Activated CD4-positive, alpha-beta T cell treated with anti-CD3 and anti-CD28 coated beads, Interleukin-2, amount 10 ng/mL, durations not matched to agents 7 days and 5 days (primary cell): ENCODE measurements at places on chromosomes 3 and 15. TPM values are rescaled to one million over a fixed set of nuclear protein-coding genes. Genes with fewer than 3 reads are reported as not detected.

DNA sequence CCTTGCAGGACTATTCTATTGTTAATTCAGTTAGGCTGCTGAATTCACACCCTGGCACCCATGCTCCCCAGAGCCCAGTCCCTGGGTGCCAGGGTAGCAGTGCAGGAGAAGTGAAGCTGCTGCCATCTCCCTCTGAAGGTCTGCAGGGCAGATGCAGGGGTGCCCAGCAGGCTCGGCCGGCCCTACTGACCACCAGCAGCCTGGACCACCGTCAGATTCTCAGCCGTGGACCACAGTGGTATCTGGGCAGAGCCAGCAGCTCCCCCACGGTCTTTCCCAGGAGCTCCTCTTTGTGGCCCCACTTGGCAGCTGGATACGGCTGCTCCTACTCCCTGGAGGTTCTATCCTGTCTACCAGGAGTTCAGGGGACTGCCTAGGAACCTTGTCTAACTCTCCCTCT lies 46.8 kb downstream of the ALDH1L1 start:
- no peak overlapping the region for H3K4me3 ChIP-seq
- no peaks in the 10 kb centered on the region for H3K36me3 ChIP-seq
- H3K27ac ChIP-seq = no peak overlapping the region
- peaks cover 3% of the 10 kb centered on the region for H3K27me3 ChIP-seq

DNA sequence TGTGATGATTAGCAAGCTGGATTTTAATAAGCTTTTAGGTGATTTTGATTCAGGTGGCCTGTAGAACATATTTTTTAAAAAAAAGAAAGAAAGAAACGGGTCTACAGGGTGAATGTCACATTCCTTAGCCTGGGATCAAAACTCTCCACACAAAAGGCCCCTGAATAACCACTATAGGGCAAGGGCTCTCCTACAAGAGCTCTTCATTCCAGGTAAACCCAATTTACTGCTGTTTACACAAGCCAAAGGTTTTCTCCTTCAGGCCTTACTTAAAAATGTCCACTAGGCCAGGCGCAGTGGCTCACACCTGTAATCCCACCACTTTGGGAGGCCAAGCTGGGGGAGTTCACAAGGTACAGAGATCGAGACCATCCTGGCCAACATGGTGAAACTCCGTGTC lies 8.3 kb downstream of the MSL2 start:
- no peak overlapping the region for H3K4me3 ChIP-seq
- DNase-seq = no peak
- peaks cover 78% of the 10 kb centered on the region for H3K4me1 ChIP-seq
- peaks cover 41% of the 10 kb centered on the region for H3K36me3 ChIP-seq

GRCh38 chr3:190401963-190402362 lies 14.0 kb downstream of the CLDN16 start:
- no peaks in the 10 kb centered on the region for H3K4me1 ChIP-seq
- no peak for DNase-seq
- H3K27me3 ChIP-seq = no peaks in the 10 kb centered on the region
- no peaks in the 10 kb centered on the region for H3K36me3 ChIP-seq
- no peak overlapping the region for H3K4me3 ChIP-seq

- peaks cover 2% of the 10 kb centered on the region for H3K36me3 ChIP-seq
- peaks cover 16% of the 10 kb centered on the region for H3K4me1 ChIP-seq
- H3K27me3 ChIP-seq = peaks cover 30% of the 10 kb centered on the region
- no peak for DNase-seq
- peak overlapping the region; percentile 79 for H3K4me3 ChIP-seq
Measured at GRCh38 chr15:82043796-82044372, 1.9 kb downstream of the MEX3B start.

GRCh38 chr3:115676336-115676735 lies 53.0 kb downstream of the GAP43 start:
- no peak overlapping the region for H3K4me3 ChIP-seq
- no peak for DNase-seq
- peaks cover 2% of the 10 kb centered on the region for H3K4me1 ChIP-seq
- H3K27ac ChIP-seq = no peak overlapping the region

DNA sequence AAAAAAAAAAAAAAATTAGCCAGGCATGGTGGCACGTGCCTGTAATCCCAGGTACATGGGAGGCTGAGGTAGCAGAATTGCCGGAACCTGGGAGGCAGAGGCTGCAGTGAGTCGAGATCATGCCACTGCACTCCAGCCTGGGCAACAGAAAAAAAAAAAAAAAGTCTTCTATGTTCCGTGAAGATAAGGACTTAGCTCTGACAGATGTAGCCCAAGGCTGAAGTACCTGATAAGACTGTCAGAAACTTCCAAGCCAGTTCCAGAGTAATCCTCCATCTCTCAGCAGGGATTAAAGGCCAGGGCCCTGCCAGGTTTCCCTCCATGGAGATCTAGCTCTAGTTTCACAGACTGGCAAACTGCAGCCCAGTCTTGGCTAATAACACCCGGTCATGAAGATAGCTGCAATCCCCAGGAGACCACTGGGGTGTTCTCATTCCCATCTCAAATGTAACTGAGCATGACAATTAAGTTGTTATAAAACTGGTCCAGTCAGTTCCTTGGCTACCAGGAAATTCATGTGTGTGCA lies 8.5 kb downstream of the CDCP1 start:
- H3K27ac ChIP-seq = no peak overlapping the region
- H3K27me3 ChIP-seq = peaks cover 6% of the 10 kb centered on the region
- H3K36me3 ChIP-seq = peaks cover 19% of the 10 kb centered on the region
- H3K4me3 ChIP-seq = no peak overlapping the region
- no peak for DNase-seq
- peaks cover 17% of the 10 kb centered on the region for H3K4me1 ChIP-seq

DNA sequence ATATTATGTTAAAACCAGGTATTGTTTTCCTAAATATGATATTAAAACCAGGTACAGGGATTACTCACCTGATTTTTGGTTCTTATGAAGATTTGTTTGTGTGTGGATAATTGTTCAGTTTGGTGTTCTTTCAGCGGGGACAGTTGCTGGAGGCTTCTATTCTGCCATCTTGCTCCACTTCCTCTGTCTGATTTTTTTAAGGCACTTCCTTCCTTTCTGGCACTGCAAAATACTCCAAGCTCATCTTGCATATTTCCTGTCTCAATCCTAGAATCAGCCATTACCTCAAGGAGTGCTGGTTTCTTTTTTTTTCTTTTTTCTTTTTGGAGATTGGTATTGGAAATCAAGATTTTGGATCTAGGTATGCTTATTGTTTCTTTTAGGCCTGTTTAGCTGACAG lies 229.9 kb downstream of the SV2B start:
- H3K27me3 ChIP-seq = peaks cover 19% of the 10 kb centered on the region
- H3K4me1 ChIP-seq = peaks cover 11% of the 10 kb centered on the region
- no peak overlapping the region for H3K4me3 ChIP-seq
- no peak for DNase-seq
- H3K27ac ChIP-seq = no peak overlapping the region

- peak; percentile 31 for DNase-seq
- peak overlapping the region; percentile 95 for H3K27ac ChIP-seq
- peak overlapping the region; percentile 85 for H3K4me3 ChIP-seq
- peaks cover 49% of the 10 kb centered on the region for H3K4me1 ChIP-seq
- no peaks in the 10 kb centered on the region for H3K27me3 ChIP-seq
- peaks cover 8% of the 10 kb centered on the region for H3K36me3 ChIP-seq
Measured at GRCh38 chr15:66294157-66294931, 976 bp downstream of the DIS3L start.

- H3K27me3 ChIP-seq = no peaks in the 10 kb centered on the region
- no peak overlapping the region for H3K27ac ChIP-seq
- H3K4me3 ChIP-seq = no peak overlapping the region
- H3K36me3 ChIP-seq = peaks cover 41% of the 10 kb centered on the region
Measured at GRCh38 chr3:46930166-46930944, 46.2 kb downstream of the CCDC12 start.

- H3K4me1 ChIP-seq = no peaks in the 10 kb centered on the region
- H3K4me3 ChIP-seq = no peak overlapping the region
- DNase-seq = no peak
Measured at GRCh38 chr15:81851325-81851724, 194.5 kb downstream of the MEX3B start.

DNA sequence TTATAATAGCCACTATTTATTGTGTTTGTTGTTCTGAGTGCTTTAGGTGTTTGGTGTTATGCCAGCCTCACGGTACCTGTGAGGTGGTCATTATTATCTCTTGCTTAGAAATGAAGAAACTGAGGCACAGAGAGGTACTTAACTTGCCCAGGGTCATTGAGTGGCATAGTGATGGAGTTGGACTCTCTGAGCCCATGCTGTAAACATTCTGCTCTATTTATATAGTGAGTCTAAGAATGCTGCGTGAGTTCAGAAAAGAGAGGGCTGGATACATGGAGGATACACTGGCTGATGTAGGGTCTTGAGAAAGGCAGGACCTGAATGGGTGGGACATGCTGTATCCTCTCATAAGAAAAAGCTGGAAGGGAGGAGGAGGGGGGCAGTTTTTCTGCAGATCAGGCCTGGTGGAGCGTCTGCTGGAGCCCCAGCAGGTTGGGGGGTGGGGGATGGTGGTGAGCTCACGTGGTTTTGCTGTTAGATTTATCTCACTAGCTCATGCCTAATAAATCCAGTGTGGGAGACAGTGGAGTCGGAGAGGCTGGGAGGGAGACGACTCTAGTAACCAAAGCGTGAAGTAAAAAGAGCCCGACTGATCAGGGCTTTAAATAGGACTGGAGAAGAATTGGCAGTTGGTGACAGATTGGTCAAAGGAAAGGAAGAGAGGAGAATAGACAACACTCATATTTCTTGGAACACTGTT lies 16.0 kb downstream of the MED12L start:
- no peaks in the 10 kb centered on the region for H3K4me1 ChIP-seq
- no peaks in the 10 kb centered on the region for H3K36me3 ChIP-seq
- H3K4me3 ChIP-seq = no peak overlapping the region
- H3K27me3 ChIP-seq = peaks cover 29% of the 10 kb centered on the region
- no peak overlapping the region for H3K27ac ChIP-seq

- H3K4me1 ChIP-seq = peaks cover 56% of the 10 kb centered on the region
- peaks cover under 1% of the 10 kb centered on the region for H3K36me3 ChIP-seq
- peak overlapping the region; percentile 90 for H3K4me3 ChIP-seq
- no peaks in the 10 kb centered on the region for H3K27me3 ChIP-seq
Measured at GRCh38 chr15:41773729-41774061, 589 bp upstream of the MAPKBP1 start.

GRCh38 chr3:67689806-67690205 lies 35.4 kb upstream of the SUCLG2 start:
- peaks cover 14% of the 10 kb centered on the region for H3K36me3 ChIP-seq
- no peak overlapping the region for H3K27ac ChIP-seq
- DNase-seq = no peak
- H3K27me3 ChIP-seq = no peaks in the 10 kb centered on the region
- no peak overlapping the region for H3K4me3 ChIP-seq

Gene NAA50
- total RNA-seq = 91.4 TPM

Gene SLC28A1
- not detected for total RNA-seq

Gene WDR93
- total RNA-seq = not detected

Gene EFCC1
- 0.07 TPM for total RNA-seq

Gene WDR49
- total RNA-seq = 0.47 TPM

Gene ISLR
- total RNA-seq = not detected

Gene GCSAM
- 9.3 TPM for total RNA-seq

Gene CKMT1B
- not detected for total RNA-seq

Gene PLCB2
- 195 TPM for total RNA-seq
